ENCODE measurements at places on chromosomes 5 and 9. TPM values are rescaled to one million over a fixed set of nuclear protein-coding genes. Genes with fewer than 3 reads are reported as not detected.

DNA sequence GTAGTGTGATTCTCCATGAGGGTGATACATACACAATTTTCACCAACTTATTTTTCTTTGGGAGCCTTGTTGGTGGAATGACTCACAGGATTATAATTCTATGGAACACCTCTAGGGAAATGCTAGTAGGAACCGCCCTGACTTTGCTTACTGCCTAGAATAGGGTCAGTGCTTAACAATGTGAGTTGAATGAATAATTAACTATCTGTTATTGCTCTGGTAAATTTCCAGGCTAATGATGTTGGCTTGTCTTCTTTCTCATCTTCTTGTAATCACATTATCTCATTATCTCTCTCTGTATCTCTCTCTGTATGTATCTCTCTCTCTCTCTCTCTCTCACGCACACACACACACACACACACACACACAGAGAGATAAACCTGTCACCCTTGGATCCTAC is 291.1 kb downstream of the TRIM32 start:
- no peak for DNase-seq

SLC36A2 gene
- not detected for total RNA-seq

DNA sequence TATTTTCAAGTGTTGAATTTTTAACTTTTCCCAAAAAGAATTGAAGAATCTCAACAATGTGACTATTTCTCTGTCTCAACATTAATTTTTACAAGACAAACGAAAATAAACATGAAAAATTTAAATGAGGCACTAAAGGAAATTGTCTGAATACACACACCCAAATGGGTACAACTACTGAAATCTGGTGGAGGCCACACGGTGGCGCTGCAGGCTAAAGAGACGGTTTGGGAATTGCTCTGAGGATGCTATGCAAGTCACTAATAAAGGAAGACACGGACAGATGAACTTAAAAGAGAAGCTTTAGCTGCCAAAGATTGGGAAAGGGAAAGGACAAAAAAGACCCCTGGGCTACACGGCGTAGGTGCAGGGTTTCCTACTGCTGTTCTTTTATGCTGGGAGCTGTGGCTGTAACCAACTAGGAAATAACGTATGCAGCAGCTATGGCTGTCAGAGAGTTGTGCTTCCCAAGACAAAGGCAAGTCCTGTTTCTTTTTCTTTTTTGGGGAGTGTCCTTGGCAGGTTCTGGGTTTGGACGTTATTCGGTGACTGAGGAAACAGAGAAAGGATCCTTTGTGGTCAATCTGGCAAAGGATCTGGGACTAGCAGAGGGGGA is at the start of gene PCDHB10:
PCDHB10 (plus strand) TSS at position 244 of the 616 bp plus-strand sequence; CDS start at position 444, 200 bp downstream.
- DNase-seq, result peak; percentile 33

WNT8A gene
- not detected for total RNA-seq

GRCh38 chr5:154444556-154445421 is 1.0 kb upstream of the SAP30L start:
- no peak for DNase-seq

PCDHB12 gene
- total RNA-seq, result 0.63 TPM

All from HFFc6 (cell line).